ENCODE measurements at places on chromosomes 5 and 9. TPM values are rescaled to one million over a fixed set of nuclear protein-coding genes. Genes with fewer than 3 reads are reported as not detected.

ARID3C gene
- not detected for total RNA-seq

KIF20A gene
- 8.7 TPM for total RNA-seq

RASEF gene
- total RNA-seq = 0.25 TPM

CAMK4 gene
- total RNA-seq = 33.7 TPM

CRAT gene
- total RNA-seq = 95.8 TPM

LEAP2 gene
- total RNA-seq = 2.5 TPM

CD14 gene
- 0.64 TPM for total RNA-seq

TMEM232 gene
- total RNA-seq = 5.3 TPM

PDE8B gene
- 1.1 TPM for total RNA-seq

ASPN gene
- total RNA-seq = not detected

ZNF618 gene
- 114 TPM for total RNA-seq

SOHLH1 gene
- not detected for total RNA-seq

AGPAT2 gene
- 72.8 TPM for total RNA-seq

SOX30 gene
- not detected for total RNA-seq

MYOZ3 gene
- 0.64 TPM for total RNA-seq

GRCh38 chr5:150058480-150059126 lies 27.8 kb downstream of the CSF1R start:
- DNase-seq = no peak

- no peak for DNase-seq
Observed at GRCh38 chr9:112750764-112751055, 150 bp downstream of the SNX30 start.

DNA sequence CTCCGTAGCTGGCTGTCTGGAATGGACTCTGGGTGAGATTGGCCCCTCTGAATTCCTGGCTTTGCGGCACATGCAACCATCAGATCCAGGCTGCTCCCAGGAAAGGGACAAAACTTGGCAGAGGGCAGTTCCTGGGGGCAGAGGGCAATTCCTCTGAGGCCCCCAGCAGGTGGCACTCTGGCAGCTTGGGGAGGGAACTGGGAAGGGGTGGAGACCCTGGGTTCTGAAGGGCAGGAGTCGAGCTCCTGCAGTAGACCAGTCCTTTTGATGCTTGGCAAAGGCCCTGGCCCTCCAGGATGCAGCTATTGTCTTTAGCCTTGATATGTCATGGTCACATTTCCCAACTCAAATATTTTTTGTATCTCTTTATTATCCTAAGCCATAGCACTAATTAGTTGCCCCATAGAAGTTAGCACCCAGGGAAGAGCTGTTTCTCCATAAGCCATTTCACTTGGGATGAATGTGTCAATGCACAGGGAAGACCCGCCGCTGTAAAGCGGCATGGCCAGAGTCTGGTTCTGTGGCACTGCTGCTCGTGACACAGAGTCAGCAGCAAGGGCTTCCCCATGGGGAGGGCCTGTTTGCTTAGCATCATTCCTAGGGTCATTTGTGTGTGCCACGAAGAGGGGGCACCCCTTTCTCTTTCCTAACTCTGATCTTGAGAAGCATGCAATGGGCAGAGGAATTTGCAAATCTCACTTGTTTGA lies 51.2 kb upstream of the CDK20 start:
- no peak for DNase-seq

- DNase-seq = no peak
Observed at GRCh38 chr5:147819261-147819770, 12.2 kb downstream of the SPINK1 start.

DNA sequence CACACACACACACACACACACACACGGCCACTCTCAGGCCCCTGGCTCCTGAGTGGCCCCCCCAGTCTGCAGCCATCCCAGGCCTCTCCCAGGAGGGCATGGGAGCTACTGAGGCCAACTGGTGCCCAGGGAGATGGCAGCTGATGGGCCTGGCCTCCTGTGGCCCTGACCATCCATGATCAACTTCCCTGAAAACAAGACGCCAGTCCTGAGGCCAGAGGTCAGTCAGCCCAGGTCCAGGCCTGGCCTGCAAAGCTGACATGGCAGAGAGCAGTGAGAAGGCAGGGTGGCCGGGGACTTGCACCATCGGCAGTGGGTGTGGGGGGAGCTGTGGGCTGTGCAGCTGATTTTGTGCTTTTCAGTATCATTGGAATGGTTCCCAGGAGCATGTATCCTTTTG lies 47.0 kb downstream of the SARDH start:
- DNase-seq = peak; percentile 37

DNA sequence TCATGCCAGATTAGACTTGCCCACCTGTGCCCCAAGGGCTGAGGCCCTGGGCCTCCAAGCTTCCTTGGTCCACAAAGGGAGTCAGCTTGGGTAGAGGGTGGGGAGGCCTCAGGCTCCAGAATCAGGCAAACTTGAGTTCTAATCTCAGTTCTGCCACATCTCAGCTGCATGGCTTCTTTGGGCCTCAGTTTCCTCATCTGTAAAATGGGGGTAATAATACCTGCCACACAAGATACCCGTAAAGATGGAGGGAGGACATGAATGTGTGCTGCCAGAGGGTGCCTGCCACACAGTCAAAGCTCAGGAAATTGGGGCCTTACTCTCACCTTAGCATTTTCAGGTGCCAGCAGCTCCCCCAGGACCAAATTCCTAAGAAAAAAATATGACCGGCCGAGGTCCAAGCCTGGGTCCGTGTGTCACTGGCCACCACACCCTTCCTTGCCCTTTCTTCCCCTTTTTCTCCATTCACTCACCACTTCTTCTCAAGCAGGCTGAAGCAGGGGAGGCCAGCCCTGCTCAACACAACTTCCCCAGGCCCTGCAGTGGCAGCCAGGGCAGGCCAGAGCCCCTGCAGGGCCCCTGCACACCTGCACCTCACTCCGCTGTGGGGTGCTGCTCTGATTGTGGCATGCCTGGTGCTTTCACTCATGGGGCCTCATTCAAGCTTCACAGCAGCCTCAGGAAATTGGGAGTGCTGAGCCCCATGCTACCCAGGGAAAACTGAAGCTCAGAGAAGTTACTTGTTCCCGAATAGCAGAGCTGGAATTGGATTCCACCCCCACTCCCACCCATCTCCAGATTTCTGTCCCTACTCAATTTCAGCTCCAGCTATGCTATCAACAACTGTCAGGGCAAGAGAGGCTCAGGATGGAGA lies 3.9 kb downstream of the RGS14 start:
- no peak for DNase-seq

DNA sequence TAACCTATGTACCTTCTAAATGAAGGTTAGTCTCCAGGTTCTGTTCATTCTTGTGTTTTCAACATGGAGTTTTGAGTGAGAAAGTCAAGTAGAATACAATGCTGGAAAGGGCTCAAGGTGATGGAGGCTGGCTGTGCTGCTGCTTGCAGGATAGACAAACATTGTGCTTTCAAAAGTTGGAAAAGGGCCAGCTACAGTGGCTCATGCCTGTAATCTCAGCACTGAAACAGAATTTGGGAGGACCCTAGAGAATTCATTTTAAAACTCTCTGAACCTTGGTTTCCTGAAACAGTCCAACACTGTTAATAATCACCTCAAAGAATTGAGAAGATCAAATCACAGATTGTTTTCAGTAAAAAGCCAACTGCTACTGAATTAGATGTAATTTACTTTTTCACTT lies 15.4 kb upstream of the IARS1 start:
- DNase-seq = no peak

GRCh38 chr5:142242272-142242671 lies 82.5 kb downstream of the SPRY4 start:
- no peak for DNase-seq

GRCh38 chr5:174937201-174938123 lies 213.1 kb downstream of the MSX2 start:
- DNase-seq = no peak

DNA sequence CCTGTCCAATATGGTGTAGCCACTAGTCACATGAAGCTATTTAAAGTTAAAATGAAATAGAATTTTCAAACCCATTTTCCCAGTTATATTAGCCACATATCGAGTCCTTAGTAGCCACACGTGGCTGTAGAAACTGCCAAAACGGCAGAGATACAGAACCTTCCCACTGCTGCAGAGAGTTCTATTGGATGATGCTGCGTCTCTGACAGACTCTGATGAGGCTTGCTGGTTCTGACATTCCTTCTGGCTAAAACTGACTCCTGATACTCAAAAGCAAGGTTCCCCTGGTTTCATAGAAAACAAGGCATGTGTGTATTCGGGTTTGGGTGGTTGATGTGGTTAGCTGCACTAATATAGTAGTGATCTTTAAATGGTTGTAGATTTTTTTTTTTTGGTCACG lies 91.5 kb downstream of the TLE4 start:
- no peak for DNase-seq

DNA sequence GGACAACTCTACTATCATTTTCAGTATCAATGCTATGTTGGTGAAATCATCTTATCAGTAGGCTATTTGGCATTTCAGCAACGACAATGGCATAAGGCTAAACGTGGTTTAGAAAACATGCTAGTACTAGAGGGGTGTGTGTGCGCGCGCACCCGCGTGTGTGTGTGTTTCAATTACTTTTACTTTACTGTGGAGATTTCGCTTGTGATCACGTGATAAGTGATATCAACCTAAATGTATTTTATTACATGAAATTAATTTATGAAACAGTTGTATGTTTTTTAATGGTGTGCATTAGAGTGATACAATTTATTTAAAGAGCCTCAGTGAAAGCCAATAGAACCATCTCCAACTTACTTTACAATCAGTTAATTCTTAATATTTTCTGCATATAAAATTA lies 587.9 kb upstream of the ITGA1 start:
- no peak for DNase-seq

DNA sequence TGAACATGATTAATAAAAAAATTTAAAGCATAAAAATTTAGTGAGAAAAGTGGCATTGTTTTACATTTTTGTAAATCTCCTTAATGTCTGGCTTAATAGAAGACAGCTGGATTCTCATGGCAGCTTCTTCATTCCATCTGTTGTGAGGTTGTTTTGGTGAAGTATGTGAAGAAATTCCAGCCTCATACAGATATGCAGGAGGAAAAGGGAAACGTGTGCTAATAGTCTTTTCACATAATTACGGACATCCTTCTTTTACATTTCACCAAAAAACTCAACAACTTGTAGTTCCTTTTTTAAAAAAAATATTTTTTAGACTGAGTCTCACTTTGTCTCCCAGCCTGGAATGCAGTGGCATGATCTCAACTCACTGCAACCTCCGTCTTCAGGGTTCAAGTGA lies 46.9 kb downstream of the HACD4 start:
- DNase-seq = no peak

DNA sequence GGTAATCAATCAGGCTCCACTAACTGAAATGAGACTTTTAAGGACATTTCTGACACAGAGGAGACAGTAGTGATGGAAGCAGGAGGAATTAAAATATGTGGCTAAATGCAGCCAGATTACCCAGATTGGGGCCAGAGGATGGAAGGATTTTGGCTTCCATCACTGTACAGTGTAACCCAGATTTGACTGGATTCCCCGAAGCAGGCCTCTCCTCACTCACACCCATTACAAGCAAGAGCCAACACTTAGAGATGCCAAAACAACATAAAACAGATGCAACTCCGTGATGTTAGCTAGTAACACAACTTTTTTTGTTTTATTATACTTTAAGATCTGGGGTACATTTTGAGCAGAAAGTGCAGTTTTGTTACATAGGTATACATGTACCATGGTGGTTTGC lies 17.6 kb downstream of the TEK start:
- DNase-seq = no peak

GRCh38 chr9:121133104-121133816 lies 58.5 kb downstream of the CNTRL start:
- no peak for DNase-seq

DNA sequence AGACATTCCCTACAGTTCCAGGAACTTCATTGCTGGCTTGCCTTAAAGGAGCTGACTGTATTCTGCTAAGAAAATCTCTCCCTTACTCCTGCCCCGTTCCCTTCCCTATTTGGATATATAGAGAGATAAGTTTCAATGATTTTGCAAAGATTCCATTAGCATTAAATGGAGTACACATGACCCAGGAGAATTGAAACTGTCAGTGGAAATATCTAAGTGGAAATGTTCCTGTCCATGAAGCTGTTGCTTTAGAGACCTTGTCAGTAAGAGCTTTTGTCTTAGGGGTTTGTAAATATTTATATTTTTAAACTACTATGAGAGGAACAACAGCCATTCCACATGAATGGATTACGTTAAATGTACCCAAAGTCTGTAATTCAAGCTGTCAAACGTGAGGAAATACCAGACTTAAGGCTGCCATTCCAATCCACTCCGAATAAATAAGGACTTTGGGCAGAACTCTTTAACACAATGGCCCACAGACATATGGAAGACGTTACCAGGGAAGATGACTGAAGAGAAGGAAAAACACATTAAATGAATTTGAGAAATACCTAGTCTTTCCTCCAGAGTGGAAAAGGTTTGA lies 387.1 kb upstream of the PAPPA start:
- DNase-seq = no peak

GRCh38 chr5:139282197-139282557 lies 11.4 kb upstream of the MATR3 start:
- DNase-seq = no peak

- DNase-seq = no peak
Observed at GRCh38 chr5:141493500-141494422, 4.9 kb downstream of the PCDHGC5 start.

DNA sequence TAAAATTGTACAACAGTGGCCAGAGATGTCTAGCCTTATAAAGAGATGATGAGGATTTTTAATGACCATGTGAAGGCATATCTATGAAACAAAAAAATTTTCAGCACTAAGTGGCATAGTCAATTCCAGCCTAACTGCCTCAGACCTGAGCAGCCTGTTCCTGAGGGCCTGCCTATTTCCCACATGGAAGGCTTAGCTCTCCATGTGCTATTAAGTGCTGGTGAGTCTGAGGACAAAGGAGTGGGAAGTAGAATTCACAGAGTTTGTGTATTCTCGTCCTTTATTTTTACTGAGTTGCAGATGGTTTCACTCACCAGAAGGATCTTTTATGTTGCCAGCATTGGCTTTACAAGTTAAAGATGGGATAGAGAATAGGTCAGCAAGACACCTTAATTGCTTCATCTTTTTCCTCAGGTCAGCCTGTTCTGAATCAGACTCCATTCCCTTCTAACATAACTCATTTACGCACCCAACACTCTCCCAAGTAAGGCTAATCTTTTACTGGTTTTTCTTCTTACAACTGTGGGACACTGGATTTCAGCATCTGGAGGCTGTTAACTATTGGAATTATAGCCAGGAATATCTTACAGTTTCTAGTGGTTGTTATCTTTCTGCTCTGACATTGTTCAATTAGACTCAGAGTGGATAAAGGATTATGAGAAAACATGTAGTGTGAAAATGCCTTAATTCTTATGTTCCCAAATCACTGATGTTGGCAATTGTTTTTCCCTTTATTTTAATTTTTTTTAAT lies 76.8 kb downstream of the ISOC1 start:
- no peak for DNase-seq

DNA sequence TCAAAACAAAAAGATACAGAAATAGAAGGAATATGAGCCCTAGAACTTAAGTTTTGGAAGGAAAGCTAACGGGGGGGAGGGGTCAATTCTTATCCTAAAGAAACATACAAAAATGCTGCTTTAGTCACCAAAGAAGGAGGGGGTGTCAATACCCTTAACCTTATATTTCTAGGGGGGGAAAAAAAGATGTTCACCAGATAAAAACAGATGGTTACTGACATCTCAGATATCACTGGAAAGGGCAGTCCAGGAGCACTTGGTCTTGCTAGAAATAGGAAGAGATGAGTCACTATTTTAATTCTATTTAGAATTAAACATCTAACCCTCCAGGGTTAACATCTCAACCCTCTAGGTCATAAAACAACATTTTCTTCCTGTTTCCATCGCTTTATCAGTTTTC lies 1.7 kb downstream of the DIAPH1 start:
- DNase-seq = no peak

- DNase-seq = no peak
Observed at GRCh38 chr9:30524311-30524710, 1860.1 kb upstream of the ACO1 start.

- DNase-seq = no peak
Observed at GRCh38 chr5:15904899-15905830, 274.4 kb downstream of the MARCHF11 start.

GRCh38 chr5:122967625-122968024 lies 68.9 kb downstream of the PPIC start:
- DNase-seq = no peak

Data from glutamatergic neuron (in vitro differentiated cells).